ENCODE measurements at places on chromosomes 16 and 17.

- DNase-seq = peak; percentile 57
Measured at GRCh38 chr17:64781014-64781756, 119.1 kb upstream of the SMURF2 start.

GRCh38 chr17:63766754-63767153, 6.6 kb downstream of the CCDC47 start:
- no peak for DNase-seq

- DNase-seq = no peak
Measured at GRCh38 chr16:78563905-78564304, 464.5 kb downstream of the WWOX start.

DNA sequence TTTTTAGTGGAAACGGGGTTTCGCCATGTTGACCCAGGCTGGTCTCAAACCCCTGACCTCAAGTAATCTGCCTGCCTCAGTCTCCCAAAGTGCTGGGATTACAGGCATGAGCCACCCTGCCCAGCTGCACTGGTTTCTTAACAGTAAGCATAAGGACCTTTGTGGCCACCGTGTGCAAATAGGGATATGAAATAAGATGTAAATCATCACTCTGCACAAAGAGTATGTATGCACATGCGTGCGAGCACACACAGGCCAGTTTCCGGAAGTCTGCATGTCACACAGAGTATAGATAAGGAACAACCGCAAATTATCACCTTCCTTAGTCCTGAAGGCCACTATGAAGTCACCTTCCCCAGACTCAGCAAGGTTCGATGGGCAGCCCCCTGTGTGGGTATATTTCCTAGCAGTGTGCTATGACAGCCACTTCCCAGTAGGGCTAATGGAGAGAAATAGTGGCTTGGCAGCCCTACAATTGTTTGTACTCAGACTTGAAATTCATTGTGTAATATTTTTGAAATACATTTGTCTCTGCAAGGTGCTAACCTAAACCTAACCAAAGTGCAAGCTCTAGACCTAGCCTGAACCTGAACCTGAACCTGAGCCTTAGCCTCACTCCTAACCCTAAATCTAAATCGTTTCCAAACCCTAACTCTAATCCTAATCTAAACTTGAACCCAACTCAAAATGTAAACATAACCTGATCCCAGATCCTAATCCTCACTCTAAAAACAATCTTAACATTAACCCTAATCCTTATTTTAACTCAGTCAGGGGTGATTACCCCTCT, 48.4 kb upstream of the SKAP1 start:
- no peak for DNase-seq

DNA sequence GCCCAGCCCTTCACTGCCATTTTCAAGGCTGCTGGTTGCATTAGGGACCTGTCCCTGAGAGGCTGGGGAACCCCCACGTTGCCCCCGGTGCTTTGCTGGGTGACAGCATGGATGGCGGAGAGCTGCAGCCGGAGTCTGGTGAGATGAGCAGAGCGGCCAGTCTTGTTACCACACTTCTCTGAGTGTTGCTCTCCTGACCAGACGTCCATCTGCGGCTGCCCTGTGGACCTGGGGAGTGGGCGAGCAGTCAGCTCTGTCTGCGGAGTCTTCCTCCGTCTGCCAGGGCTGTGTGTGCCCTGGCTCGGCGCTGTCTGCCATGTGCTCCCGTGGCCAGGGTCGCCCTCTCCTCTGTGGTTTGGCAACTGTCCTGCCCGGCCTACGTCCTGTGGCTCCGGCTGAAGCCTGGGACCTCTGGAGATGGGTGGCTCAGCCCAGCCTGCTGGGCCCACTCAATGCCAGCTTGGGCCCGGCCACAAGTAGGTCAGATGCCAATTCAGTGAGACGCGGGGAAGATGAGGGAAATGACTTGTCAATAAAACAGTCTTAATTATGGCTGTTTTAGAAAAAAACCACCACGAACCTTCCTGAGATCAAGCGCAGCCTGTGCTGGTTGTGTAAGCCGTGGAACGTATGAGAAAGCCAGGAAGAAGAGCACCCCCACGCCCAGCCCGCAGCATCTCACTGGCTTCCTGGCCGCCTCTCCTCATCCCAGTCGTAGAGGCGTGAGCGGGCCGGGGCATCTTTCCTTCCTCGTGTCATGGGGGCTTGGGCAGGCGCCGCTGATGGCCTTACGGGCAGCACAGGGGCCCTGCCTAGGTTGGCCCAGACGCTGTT, 7.9 kb downstream of the KCTD5 start:
- no peak for DNase-seq

DNA sequence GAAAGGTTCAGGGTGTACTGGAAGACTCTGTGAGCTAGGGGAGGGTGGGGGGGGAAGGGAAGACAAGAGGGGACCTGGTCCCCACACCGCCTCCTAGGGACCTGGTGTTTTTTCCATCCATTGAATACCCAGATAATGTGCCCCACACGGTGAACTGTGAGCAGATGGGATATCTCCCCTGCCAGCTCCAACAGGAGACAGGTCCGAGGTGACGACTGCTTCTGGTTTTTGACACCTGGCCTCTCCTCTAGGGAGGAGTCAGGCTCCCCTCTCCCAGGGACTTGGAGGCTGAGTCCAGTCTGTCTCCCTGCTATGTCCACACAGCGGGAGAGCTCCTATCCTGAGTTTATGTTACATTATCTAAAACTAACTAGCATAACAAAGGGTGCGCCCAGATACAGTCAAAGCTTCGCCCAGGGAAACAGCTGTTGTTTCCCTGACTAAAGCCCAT, 1.8 kb downstream of the MARVELD3 start:
- DNase-seq = no peak
